Pancreas (tissue), 10 donors: ENCODE measurements at places on chromosomes 1 and 21. TPM values are rescaled to one million over a fixed set of nuclear protein-coding genes. Genes with fewer than 3 reads are reported as not detected.
A peak's percentile ranks its signal among the peaks of the same experiment; 100 is the strongest.

DNA sequence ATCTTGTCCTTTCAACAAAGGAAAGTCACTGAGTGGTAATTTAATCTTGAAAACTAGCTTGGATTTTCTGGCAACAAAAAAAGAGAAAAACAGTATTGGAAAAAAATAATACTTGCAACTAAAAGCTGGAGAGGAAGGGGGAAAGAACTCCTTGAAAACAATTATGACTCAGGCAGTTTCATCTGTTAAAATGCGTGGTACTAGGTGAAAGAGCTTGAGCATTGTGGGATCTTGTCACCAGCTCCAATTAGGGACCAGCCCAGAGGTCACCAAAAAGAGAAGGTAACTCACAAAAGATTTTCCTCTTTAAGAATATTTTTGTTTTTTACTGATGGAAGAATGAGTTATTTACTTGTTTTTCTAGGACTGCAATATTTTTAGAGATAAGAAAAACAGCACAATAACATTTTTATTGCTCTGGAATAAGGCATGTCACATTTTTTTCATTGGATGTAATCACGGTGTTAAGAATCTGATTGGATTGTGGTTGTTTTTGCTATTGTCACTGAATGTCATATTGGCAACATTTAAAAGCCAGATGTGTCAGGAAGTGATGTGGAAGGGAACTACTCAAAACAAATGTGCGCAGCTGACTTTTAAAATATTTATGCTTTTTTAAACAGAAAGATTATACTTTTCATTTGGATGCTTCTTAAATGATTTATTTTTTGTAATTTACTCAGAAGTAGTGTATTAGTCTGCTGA lies 78.5 kb upstream of the ADAMTS5 start:
- DNase-seq, result no peak

GRCh38 chr1:18145851-18146618 lies 38.4 kb downstream of the IGSF21 start:
- DNase-seq, result no peak

Gene RNF186
- 13.2 TPM for polyA plus RNA-seq

DNA sequence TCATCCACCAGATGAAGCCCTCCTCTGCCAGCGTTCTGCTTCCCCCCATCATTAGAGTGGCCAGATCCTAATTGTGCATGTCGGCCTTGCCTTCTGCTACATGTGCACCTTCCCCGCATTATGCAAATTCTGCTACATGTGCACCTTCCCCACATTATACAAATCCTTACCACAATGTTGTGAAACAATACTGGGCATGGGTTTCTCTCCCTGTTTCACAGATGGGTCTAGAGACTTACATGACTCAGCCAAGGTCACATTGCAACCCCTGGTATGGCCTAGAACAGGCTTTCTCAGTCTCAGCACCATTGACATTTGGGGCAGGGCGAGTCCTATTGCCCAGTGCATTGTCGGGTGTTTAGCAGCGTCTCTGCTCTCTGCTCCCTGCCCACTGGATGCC lies 1.0 kb upstream of the CELA2A start:
- DNase-seq, result no peak

Gene LUZP1
- 2.7 TPM for polyA plus RNA-seq

DNA sequence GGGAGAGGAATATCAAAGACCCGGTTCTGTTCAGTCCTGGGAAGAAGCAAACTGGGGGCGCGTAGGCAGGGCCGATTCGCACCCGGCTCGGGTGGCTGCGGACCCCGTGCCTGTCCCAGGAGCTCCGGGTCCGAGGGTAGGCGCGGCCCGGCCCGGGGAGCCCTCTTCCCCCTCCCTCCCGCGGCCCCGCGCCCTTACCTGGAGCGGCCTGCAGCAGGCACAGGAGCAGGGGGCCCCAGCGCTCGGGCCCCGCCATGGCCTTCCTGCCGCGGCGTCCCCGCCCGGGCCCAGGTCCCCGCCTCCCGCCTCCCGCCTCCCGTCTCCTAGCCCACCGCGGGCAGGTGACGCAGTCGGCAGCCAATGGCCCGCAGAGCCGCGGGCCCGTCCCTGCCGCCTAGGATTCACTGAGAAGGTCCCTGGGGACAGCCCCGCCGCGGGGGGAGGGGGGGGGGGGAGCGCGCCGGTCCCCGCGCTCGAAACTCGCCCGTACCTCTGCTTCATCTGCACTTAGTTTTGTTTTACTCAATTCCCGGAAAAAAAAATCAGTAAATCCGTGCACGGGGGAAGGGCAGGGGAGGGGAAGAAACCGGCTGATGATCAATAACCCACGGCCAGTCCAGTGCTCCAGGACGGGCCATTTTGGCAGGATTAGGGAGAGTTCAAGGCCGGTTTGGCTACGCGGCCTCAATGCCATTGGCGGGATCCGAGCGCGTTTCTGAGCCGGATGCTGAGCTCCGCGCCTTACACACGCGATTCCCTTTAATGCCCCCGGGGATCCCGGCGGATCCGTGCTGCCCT lies at the start of gene IFNLR1:
Gene IFNLR1, minus strand, starts transcription at position 297 of the 798 bp plus-strand sequence. Its CDS starts 41 bp downstream, at position 256.
- peak; percentile 87 for DNase-seq

Gene RNU1-3
- not detected for polyA plus RNA-seq

DNA sequence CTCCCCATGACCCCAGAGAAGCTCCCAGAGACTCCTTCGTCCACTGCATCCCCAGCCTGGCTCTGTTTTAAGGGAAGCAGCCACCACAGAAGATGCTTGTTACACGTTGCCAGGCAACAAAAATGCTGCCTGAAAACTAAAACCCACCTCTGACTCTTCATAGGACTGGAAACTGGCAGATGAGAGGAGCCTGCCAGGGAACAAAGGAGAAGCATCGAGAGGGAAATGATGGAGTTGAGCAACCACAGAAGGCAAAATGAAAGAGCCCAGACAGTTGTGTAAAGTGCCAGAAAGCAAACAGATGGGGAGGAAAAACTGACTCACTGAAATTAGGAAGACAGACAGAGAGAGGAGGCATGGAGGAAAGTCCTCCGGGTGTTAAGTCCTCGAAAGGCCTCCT lies 118.4 kb downstream of the KCNN3 start:
- no peak for DNase-seq

GRCh38 chr1:23597635-23598388 lies 38.5 kb upstream of the ID3 start:
- DNase-seq, result no peak

- no peak for DNase-seq
Observed at GRCh38 chr1:39802496-39803260, 14.0 kb upstream of the BMP8B start.

DNA sequence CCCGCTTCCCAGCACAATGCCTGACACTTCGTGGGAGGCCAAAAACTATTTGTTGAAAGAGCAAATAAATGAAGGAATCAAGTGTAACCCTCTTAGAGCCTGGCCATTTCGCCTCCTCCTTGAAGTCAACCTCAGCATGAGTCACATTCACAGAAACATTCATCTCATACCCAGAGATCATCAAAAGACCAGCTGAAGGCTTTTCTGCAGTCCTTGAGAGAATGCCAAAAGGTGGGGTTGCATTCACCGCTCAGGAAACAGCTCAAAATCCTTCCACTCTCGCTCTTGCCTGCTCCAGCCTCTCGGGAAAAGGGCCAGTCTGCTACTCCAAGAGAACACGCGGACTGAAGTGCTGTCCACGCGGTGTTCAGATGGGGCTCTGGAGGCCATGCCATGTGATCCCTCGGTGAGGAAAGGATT lies 90.0 kb downstream of the VWA5B1 start:
- no peak for DNase-seq

Gene VSIG8
- polyA plus RNA-seq, result 0.27 TPM

DNA sequence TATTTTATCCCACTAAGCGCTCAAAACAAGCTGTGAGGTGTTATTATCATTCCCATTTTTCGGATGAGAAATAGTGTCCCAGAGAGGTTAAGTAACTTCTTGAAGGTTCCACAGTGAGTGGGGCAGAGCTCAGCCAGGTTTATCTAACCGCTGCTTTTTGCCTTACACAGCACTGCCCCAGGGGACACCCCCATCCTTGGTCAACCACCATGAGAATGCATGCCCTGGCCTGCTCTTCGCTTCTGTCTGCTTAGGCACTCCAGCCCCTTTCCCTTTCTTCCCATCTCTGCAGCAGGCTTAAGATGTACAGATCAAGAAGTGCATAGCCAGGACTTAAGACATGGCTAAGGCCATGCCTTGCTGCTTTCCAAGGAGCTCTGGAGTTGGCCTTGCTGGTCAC lies 159.0 kb upstream of the CD34 start:
- no peak for DNase-seq

GRCh38 chr1:70666381-70667140 lies 255.5 kb downstream of the CTH start:
- peak; percentile 46 for DNase-seq

Gene PAX7
- not detected for polyA plus RNA-seq

DNA sequence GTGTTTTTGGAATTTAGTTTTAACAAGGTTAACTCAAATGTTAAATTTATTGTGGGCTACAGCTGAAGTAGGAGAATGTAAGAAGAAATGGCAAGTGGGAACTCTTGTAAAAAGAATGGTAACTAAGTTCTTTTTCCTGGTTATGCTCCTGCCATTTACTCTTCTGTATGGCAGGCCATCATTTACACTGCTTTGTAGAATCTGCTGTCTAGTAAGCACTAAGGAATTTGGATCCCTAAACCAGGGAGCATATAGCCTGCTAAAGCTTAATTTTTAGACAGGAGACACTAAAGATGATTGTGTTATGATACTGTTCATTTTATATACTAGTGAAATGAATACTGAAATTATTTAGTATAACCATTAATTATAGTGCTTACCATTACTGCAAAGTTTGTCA lies 85.3 kb downstream of the CAMTA1 start:
- DNase-seq, result no peak

DNA sequence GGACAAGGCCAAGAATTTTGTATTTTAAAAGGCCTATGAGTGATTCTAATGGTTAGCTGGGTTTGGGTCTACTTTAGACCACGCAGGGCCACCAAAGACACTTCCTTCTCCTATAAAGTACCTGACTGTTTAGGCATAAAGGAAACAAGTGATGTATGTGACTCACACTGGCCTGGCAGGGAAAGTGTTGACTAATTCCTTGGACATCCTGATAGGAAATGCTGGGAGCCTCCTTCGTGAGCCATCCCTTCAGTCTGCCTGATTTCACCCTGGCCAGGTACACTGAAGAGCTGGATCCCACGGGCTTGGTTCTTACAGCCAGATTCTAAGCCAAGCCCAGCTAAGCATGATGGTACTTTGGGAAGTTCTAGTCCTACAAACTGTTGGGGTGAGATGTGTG lies 100.5 kb upstream of the HMGB4 start:
- DNase-seq, result no peak

- no peak for DNase-seq
Observed at GRCh38 chr21:14096172-14096571, 114.6 kb downstream of the LIPI start.

DNA sequence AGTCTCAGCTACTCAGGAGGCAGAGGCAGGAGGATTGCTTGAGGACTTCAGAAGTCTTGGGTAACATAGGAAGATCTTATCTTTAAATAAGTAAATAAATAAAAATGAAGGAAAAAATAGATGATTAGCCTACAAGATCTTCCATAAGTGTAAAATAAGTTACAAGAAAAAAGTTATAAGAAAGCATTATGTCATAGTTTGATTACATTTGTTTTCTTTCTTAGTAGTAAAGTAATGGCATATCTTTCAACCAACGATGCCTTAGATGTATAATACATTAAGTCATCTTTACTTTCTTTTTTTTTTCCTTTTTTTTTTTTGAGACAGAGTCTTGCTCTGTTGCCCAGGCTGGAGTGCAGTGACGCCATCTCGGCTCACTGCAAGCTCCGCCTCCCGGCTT lies 46.5 kb downstream of the SNRPE start:
- no peak for DNase-seq

- DNase-seq, result no peak
Observed at GRCh38 chr1:6588893-6589520, 9.2 kb downstream of the ZBTB48 start.

DNA sequence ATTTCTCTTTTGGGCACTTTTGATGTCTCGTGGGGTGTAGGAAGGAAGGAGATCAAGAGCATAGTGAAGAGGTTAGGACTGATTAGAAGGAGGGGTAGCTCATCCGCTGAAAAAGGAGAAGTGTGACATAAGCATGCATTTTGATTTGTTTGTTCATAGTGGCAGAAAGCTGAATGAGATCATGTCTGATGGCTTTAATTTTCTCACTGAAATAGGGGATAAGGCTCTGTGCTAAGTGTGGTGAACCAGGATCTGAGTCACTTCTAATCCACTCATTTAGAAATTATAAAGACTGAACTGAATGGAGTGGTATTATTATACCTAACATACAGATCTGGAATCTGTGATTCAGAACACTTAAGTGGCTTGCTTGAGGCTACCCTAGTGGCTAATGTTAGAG lies 344.5 kb downstream of the PDE4B start:
- no peak for DNase-seq

GRCh38 chr1:148372731-148373130 lies 110.4 kb downstream of the PPIAL4G start:
- DNase-seq, result no peak

- no peak for DNase-seq
Observed at GRCh38 chr1:228867951-228868730, 132.9 kb downstream of the RHOU start.

Gene OR2L2
- polyA plus RNA-seq, result 0.07 TPM

DNA sequence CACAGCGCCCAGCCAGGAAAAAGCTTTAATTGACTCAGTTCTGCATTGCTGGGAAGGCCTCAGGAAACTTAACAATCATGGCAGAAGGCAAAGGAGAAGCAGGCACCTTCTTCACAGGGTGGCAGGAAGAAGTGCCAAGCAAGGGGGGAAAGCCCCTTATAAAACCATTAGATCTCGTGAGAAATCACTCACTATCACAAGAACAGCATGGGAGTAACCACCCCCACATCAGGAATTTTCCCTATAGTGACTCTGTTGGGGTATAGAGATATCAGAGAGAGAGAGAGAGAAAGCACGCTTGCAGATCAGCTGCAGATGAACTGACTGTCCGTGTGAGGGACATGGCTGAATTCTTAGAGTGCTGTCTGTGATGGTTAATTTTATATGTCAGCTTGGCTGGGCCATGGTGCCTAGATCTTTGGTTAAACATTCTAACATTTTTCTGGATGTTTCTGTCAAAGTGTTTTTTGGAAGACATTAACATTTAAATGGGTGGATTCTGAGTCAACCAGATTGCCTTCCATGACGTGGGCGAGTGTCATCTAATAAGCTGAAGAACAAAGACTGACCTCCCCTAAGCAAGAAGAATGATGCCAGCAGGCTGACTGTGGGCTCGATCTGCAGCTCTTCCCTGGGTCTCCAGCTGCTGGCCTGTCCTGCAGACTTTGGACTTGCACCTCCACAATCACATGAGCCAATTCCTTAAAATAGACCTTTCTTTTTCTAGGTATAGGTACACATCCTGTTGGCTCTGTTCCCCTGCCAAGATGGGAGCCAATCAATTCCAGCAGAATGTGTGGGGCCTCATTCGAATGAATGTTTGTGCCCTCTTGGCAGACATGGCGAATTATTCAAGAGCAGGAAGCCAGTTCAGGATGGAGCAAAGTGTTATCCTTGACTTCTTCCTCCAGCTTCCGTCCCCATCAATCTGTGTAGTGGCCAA lies 21.4 kb upstream of the CPT2 start:
- DNase-seq, result no peak

GRCh38 chr1:156076609-156077429 lies 5.4 kb downstream of the MEX3A start:
- DNase-seq, result no peak

Gene RHBG
- polyA plus RNA-seq, result 3.5 TPM
